Activated naive CD4-positive, alpha-beta T cell treated with Interleukin-2 at 50 U/mL for 16 hours (primary cell): ENCODE measurements at places on chromosomes 11 and 22.

- DNase-seq, result no peak
These were observed 268.2 kb downstream of the FAM181B start for GRCh38 chr11:82465481-82465880.

DNA sequence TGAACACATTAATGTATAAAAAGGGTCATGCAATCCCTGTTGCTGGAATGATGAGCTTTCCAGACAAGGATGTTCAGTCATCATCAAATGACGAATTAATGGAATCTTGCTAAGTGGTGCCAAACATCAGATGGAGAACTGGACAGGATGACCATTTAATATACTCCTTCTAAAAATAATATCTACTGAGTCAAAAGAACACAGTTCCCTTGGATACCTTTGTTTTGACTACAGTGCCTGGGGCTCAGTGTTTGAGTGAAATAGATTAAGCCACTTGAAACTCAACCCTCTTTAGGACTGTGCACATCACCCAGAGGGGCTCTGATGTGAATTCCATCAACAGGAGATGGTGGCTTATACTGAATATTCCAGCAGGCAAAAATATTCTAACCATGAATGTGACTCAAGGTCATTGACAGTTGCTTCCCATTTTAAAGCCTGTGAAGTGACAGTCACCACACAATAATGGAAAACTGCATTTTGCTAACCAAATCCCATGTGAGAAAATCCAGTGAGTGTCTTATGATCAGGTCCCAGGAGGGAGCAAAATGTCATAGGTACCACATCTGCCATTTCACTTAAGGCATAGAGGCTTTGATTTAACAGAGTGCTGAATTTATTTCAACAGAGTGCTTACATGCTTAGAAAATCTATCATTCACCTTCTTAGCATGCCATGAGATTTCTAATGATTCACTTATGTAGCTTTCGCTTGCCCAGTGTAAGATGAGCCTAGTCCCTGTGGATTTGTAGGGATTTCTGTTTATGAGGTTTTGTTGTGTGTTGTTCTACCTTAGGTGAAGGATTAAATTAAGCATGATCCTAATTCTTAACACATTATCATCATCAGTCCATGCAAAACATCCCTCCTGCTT is 41.3 kb upstream of the SLN start:
- DNase-seq, result no peak

- no peak for DNase-seq
These were observed 509 bp downstream of the LAMTOR1 start for GRCh38 chr11:72102631-72102945.

GRCh38 chr11:124834526-124835180 is 30.6 kb upstream of the ROBO3 start:
- no peak for DNase-seq

GRCh38 chr11:77517753-77518152 is 43.9 kb upstream of the PAK1 start:
- no peak for DNase-seq

DNA sequence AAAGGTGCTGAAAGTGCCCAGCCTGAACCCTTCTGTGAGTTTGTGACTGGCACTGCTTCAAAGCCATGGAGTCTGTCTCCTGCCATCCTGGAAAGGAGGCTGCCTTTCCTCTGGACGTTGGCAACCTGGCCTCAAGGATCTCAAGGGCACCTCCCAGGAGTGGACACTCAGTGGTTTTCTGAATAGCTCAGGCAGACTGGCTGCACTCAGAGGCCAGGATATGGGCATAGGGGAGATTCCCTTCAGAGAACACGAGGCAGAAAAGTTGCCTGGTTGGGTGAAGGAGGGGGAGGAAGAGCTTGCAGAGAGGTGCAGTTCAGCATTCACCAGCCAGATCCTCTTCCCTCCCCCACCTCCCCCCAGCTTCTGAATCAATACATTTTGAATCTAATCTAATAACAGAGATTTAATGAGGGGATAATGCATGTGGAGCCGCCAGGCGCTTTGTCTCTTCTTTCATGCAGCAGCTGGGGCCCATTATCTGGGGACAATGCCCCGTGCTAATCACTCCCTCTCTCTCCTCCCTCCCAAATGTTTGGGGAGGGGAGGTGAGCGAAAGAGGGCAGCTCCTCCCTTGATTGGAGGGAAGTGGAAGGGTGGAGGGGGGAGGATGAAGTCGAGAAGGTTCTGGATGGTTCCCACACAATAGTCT is 17.7 kb downstream of the HTR3A start:
- DNase-seq, result no peak

DNA sequence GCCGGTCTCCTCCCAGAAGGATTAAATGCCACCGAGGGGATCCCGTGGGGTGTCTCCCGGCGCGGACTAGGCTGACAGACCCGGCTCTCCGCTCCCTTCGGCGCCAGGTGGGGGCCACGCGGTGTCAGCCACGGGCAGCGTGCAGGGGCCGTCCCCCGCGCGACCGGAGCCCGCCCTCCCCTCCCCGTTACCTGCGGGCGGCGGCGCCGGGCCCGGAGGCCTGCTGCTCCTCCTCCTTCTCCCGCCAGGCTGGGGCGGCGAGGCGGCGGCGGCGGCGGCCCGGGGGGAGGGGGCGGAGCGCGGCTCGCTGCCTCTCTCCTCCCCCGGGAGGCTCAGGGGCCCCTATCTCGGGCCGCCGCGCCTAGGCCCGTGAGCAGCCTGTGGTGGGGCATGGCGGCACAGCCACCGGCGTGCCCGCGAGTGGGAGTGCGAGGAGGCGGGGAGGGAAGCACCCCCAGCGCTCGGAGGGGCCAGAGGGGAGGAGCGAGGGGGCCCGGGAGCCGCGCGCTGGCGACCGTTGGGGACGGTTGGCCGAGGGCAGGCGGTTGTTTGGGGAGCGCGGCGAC is 450 bp downstream of the ZBTB44 start:
- peak; percentile 73 for DNase-seq
